ENCODE measurements at places on chromosomes 16 and 17.

- DNase-seq, result no peak
Observed at GRCh38 chr17:7440834-7441195, 1.5 kb downstream of the FGF11 start.

DNA sequence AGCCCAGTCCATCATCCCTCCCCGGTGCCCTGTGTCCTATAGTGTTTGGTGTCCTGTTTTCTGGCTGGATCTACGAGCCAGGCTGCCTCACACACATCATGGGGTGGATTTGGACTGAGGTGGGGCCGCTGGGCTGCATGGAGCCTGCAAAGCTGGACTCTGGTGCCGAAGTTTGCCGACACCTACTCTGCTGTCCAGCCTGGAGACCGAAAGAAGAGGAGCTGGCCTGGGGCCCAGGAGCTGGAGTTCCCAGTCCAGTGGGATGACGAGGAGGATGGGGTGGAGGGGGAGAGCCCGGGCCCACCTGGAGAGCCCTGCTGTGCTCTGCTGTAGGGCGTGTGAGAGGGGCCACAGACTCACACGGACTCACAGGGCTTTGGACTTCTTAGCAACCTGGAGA lies 40.3 kb upstream of the ENPP7 start:
- no peak for DNase-seq

DNA sequence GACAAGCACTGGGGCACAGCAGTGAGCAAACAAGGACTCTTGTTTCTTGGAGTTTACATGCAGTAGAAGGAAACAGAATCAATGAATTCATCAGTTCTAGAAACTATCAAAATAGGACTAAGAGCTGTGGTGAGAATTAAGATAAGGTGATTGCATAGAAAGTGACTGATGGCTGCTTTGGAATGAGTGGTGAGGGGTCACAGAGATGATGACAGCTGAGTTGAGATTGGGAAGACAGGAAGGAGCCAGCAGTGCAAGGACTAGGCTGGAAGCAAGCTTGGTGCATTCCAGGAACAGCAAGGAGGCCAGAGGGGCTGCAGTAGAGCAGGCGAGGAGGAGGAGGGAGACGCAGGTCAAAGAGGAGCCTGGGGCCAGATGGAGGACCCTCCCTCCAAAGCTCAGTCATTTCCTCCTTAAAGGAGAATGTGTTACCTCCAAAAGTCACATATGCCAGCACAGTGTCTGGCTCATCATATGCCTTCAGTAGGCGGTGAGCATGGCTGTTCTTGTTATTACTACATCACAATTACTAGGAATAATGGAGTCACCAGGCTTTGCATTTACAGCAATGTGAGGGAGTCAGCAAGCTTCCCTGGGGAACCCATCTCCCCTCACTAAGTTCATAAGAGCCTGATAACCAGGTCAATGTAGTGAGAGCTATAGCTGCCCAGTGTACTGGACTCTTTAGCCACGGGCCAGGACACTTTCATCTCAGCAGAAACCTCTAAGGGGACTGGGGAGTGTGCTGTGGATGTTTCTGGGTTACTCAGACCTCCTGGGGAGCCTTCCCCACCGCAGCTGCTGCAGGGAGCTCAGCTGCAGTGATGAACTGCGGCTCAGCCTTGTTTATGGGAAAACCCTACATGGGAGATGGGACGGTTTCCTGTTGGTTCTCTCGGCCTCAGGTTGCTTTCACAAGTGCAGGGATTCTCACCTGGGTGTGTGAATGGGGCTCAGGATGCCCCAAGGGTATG lies 157.2 kb downstream of the SEC14L1 start:
- DNase-seq, result no peak

DNA sequence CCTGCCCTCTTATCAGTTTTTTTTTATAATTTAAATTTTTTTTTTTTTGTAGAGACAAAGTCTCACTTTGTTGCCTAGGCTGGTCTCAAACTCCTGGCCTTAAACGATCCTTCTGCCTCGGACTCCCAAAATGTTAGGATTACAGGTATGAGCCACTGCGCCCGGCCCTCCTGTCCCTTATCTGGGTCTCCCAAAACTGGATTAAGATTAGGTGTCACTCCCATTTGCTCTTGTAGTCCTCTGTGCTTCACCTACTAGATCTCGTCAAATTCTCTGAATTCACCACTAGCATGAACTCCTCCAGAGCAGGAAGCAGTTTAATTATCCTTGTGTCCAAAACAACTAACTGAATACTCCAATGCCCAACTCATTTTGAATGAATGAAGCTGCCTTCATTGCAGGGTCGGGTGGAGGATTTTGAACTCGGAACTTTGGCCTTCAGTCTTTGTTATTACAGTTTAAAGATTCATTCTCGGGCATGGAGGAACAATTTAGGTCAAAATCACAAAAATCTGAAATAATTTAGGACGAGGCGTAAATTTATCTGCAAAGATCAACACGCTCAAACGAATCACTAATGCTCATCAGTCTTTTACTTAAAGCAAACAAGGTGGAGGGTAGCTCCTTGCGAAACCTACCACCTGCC lies 802 bp upstream of the ATXN2L start:
- DNase-seq, result no peak

- no peak for DNase-seq
Observed at GRCh38 chr16:12672986-12673385, 130.7 kb downstream of the CPPED1 start.

GRCh38 chr17:2468270-2468669 lies 43.4 kb downstream of the METTL16 start:
- no peak for DNase-seq

All from CD4-positive, alpha-beta T cell treated with Interleukin-6 for 4 hours (primary cell).